Hepatic stellate cell (primary cell): ENCODE measurements at places on chromosomes 7 and 10.
A peak's percentile ranks its signal among the peaks of the same experiment; 100 is the strongest.

DNA sequence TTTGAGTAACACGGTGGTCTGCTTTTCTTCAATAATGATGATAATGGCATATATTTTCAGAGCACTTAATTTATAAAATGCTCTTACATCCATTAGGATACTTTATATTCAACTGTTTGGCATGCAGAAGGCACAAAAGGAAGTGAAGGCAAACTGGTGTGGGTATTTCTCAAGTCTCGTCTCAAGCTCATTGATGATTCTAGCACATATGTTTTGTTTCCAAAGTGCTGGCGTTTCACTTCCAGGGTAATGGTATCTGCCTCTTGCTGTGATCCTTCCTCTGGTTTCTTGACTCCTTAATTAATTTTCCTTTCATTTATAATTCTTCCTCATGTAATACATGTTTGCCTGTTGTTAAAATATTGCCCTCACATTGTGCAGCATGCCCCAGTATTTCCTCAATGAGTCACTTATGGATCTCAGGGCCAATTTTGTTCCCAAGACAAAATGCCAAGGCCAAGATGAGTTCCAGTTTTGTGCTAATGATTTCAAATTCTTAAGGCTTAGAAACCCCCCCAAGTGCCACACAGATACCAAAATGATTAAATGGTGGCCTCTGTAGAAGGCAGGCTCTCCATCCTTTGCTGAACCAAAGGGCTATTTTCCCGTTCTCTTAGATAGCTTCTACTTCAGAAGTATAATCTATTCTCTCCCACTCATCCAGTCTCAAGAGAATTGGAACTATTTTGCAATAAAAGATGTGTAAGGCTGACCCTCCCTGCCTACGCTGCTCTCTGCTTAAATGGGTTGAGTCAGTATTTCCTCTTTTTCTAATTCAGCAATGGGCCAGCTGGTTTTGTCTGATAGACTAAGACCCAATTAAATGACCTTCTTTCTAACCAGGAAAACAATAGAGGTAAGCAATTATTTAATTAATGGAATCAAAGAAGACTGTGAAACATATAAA, 171.2 kb downstream of the ZNF365 start:
- no peak for DNase-seq

GRCh38 chr10:57102236-57102635, 741.2 kb upstream of the ZWINT start:
- DNase-seq, result no peak

DNA sequence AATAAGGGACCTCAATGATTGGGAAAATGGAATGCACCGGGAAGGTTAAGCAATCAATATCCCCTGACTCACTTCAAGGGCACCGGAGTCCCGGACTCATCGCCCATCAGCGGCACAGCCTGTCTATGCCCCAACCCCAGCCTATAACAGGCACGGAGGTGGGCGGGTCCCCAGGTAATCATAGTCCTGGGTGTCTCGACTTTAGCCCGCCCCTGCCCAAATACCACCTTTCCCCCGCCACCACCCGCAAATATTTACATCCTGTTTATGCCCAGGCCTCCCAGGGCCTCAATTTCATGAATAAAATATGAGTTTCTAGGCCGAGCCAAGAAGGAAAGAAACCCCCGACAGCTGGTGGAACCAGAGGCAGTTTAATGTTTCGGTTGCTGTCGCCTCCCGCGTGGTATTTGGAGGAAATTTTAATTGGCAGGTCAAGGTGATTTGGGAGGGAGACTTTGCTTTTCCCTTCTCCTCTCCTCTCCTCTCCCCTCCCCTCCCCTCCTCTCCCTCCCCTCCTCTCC, 15.6 kb upstream of the RFC2 start:
- DNase-seq, result peak; percentile 64

DNA sequence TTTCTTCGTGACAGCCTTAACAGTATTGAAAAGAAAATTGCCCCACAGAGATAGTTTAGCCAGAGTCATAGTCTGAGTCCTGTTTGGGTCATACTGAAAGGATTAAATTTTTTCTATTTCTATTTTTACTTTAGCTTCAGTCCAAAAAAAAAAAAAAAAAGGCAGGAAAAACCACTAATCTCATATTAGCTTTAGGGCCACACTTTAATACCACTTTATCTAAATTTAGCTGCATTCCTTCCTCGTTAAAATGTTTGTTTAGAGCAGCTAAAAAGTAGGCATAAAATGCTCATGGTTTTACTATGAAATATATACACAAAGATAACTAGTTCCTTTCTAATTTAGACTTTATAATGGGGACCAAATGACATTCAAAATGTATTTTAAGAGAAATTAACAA, 216.5 kb upstream of the TMEM196 start:
- no peak for DNase-seq

DNA sequence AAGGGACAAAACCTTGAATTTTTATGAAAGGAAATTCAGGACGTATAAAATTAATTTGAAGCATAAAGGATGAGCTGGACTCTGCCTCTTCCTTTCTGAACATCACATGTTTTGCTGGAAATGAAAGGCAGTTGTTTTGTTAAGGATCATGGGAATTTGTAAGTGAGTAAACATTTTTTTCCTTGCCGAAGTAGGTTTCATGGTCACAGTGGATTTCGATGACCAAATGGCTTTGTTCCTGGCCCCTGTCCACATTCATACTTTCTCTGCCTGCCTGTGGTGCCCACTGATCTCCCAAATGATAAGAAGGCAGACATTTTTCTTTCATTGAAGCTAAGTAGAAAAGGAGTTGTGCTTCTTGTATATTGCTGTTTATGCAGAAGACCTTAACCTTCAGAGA, 104.2 kb downstream of the ARID5B start:
- no peak for DNase-seq
